Dermis blood vessel endothelial cell (primary cell): ENCODE measurements at places on chromosomes 16 and 17. TPM values are rescaled to one million over a fixed set of nuclear protein-coding genes. Genes with fewer than 3 reads are reported as not detected.

HNF1B gene
- total RNA-seq, result 0.05 and 0.34 TPM in 2 replicates

MT1F gene
- 0.34 and 0.93 TPM in 2 replicates for total RNA-seq

WFIKKN1 gene
- total RNA-seq, result 0.14 and 0.17 TPM in 2 replicates

NOD2 gene
- total RNA-seq, result 0.51 and 1.6 TPM in 2 replicates

KRT15 gene
- 0.51 TPM in 2 replicates for total RNA-seq

ACTG1 gene
- total RNA-seq, result 6,291 and 7,288 TPM in 2 replicates

DNA sequence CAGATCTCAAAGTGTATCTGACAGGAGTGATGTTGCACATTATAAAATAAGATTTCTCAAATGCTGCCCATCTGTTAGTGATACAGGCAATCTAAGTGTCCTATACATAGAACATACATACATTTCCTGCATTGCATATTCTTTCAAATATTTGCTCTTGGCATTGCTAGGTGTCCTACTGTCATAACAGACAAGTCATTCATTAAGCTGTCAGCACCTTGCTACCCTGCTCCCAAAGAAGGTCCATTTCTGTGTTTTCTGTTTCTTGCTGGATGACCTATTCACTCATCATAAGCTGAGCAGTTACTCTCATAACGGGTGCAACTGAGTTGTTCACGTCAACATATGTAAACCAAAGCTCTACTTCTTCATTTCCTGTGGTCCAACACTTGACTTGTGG lies 719.0 kb downstream of the KCNJ2 start:
- no peak for DNase-seq

GRCh38 chr17:14199601-14200000 lies 37.1 kb downstream of the CDRT15 start:
- DNase-seq, result no peak

DNA sequence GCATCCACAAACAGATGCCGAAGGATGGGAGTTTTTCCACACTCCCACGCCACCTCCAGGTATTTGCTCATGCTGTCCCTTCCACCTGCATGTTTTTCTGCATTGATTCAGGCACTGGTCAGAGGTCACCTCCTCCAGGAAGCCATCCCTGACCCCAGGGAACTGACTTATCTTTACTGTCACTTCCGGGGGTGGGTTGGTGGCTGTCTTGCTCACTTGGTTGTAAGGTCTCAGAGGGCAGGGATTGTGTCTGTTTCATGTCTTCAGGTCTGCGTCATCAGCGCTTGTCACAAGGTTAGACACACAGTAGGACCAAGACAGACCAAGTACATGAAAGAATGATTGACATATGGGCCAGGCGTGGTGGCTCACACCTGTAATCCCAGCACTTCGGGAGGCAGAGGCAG lies 1.9 kb upstream of the IL4R start:
- DNase-seq, result no peak

GRCh38 chr16:71623597-71623996 lies 2.4 kb upstream of the MARVELD3 start:
- no peak for DNase-seq

DNA sequence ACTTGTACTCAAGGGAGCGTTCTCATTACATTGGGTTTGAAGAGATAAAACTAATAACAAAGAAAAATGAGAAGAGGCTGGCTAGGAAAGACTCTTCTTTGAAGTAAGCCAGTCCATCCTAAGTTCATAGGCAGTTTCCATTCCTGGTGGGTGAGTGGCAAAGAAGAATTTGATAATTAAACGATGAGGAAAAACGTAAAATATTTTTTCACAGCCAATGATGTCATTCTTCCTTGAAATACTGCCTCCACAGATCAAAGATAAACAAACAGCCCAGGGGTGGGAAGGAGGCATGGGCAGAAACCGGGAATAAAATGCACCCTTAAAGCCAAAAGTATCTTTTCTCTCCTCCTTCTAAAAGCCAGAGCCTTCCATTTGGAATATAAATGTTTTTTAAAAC lies 346.6 kb downstream of the PMP22 start:
- DNase-seq, result no peak

DNA sequence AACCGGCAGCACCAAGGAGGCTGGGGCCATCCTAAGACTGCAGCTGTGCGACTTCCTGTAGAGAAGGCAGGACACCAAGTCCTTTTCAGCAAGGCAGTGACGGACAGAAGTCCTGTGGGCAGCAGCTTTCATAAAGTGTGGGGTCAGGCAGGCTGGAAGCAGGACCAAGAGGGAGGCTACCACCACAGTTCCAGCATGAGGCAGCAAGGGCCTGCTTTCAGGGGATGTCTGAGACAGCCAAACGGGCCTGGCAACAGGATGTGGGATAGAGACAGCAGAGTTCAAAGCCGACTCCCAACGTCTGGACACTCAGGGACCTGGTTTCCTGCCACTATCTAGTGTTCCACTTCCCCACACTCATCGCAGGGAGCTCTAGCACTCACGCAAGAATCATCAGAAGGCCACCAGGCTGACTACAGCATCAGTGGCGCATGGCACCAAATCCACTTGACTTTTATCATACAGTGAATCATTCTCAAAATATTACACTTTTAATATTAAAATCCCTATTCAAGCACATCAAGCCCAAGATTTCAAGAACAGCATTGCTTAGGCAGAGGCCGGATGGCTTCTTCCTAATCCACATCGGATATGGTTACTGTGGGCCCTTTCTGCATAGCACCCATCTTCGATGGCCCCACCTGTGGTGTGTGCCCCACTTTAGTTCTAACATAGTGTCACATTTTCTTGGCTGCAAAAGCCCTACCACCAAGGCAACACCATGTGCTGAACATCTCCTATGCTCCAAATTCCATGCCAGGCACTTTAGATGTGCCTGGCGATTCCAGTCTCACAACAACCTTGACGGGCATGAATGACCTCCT lies 5.2 kb downstream of the USP7 start:
- DNase-seq, result peak; percentile 52
